ENCODE measurements at places on chromosomes 5 and 9.

DNA sequence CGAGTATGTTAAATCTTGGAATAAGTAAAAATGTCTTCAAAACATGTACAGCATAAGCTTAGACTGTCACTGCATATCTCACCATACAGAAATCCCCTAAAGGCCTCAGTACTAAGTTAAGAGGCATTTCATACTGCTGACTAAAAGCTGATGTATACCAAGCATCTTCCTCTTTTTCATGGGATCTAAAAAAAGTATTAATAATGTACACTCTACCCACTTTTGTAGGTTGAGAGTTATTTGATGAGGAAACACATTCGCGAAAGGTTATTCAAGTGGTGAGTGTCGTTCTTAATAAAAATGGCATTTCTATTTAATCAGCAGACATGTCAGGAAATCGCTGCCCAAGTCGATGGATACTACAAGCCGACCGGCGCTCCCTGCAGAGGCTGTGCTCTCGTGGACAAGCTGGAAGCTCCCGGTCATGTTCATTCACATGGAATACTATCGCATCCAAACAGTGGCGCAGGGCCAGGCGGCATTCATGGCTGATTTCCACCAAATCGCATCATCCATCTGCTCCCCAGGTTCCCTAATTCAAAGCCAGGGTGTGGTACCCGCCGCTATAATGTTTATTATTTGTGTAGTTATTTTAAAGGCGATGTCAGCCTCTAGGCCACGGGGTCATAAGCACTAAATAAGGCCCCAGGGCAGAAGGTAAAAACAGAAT lies 724 bp downstream of the SGTB start:
- DNase-seq: peak; percentile 86

DNA sequence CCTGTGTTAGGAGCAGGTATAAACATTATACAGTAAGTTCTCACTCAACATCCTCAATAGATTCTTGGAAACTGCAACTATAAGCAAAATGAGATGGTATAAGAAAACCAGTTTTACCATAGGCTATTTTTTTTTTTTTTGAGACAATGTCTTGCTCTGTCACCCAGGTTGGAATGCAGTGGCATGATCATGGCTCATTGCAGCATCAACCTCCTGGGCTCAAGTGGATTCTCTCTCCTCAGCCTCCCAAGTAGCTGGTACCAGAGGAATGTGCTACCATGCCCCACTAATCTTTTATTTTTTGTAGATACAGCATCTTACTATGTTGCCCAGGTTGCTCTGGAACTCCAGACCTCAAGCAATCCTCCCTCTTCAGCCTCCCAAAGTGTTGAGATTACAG lies 50.1 kb upstream of the ADRB2 start:
- DNase-seq: no peak

DNA sequence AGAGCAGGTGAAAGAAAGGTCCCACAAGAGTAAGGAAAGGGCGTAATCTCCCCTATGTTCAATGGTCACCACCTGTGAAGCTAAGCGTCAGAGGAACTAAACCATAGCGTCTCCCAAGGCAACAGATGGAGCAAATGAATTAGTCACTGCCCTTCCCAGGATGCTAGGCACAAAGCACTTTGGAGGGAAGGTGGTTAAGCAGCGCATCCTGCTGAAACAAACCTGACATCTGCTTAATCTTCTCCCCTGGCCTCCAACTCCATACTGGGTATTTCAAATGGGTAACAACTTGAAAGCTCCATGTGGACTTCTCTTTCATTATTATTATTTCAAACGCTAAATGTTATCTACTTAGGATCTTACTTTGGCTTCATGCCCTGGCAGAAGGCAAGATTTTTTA lies 227.3 kb downstream of the MLLT3 start:
- no peak for DNase-seq

GRCh38 chr9:96660692-96661248 lies 5.7 kb upstream of the PRXL2C start:
- no peak for DNase-seq

DNA sequence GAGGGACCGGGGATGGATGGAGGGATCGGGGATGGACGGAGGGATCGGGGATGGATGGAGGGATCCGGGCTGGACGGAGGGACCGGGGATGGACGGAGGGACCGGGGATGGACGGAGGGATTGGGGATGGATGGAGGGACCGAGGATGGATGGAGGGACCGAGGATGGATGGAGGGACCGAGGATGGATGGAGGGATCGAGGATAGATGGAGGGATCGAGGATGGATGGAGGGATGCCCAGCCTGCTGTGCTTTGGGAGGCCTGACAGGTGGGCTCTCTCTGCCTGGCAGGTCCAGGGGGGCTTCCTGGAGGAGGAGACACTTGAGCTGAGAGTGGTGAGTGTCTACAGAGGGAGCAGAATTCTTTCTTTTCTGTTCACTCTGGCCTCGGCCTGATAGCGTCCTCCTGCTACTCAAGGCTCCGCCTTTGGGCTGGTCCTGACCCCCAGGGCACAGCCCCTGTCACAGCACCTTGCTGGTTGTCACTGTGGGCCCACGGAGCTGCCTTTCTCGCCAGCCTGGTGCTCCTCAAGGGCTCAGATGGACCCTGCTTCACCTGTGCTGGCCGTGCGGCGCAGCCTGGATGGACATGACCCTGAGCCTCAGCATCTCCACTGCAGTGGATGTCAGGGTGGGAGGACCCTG lies 42.2 kb upstream of the RNF130 start:
- DNase-seq: no peak

- DNase-seq: no peak
Observed at GRCh38 chr5:126514131-126514557, 80.9 kb downstream of the ALDH7A1 start.

DNA sequence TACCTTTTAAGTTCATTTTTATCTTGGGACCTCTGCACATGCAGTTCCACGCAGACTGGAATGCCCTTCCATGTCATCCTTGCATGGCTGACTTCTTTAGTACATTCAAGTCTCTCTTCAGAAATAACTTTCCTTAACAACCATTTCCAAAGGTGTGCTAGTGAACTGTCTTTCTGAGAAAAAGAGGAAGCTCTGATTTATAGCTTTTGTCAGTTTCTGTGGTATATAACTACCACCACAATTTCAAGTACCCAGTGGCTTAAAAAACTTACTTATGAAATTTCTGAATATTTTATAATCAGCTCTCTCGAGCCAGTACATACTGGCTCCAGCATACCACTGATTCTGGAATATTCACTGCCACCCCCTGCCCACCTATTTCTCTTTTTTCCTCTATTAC lies 1613.8 kb downstream of the MAT2B start:
- DNase-seq: no peak

DNA sequence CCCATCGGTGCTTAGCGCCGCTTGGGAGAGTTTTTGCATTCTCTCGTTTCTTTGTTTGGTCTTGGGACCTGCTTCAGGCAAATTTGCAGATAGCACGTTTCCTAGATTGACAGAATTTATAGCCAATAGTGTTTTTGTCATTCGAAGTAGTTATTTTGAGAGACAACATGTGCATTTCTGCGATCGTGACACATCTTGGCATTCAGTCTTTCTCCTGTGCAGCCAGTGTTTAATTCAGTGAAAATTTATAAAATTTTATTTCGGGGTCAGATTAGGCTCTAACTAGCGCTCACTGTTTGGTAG lies 830 bp downstream of the PRRC1 start:
- DNase-seq: no peak

DNA sequence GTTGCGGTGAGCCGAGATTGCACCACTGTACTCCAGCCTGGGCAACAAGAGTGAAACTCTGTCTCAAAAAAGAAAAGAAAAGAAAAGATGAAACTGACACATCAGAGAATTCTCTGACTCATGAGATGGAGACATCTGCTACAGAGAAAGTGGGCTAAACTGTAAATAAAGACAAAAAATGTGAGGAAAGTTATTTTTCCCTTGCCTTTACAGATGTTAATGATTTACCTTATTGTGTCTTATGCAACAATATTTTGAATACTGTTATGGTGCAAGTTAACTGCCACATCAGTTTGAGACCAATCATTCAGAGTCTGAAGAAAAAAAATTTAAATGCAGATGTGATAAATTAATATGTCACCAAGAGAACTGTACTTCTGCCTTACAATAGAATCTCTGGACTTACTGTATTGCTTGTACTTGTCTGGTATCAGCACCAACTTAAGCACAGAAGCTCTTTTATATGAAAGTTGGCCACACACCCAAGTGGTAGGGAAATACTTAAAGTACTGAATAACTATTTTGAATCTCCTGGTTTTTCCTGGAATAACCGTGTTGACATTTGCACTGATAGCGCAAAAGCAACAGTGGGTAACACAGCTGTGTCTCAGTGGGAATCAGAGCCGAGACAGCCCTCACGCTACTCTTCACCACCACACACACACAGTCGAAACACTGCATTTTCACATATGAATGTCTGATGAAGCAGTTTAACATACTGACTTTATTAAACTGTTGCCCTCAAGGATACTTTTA lies 169.9 kb downstream of the FANCC start:
- no peak for DNase-seq

GRCh38 chr5:67045816-67046740 lies 150.5 kb downstream of the CD180 start:
- DNase-seq: no peak

DNA sequence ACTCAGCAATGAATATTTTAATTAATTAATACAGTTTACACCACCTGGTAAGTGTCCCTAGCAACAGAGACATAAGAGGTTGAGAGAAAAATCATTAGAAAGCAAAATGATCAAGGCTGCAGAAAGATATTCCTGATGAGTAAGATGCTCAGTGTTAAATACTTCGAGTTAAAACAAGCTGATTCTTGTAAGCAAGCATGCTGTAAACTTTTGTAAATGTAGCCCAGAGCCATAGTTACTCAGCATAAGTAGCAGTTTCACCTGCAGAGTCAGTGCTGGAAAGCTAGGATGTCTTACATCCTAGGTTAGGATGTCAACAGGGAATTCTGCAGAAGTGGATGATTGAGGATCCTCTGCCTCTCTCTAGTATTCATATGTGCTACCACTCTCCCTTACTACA lies 4.2 kb downstream of the PRKACG start:
- DNase-seq: no peak

GRCh38 chr9:74824654-74825053 lies 63.1 kb downstream of the TRPM6 start:
- peak; percentile 51 for DNase-seq

- no peak for DNase-seq
Observed at GRCh38 chr9:16371306-16371705, 499.2 kb downstream of the BNC2 start.

DNA sequence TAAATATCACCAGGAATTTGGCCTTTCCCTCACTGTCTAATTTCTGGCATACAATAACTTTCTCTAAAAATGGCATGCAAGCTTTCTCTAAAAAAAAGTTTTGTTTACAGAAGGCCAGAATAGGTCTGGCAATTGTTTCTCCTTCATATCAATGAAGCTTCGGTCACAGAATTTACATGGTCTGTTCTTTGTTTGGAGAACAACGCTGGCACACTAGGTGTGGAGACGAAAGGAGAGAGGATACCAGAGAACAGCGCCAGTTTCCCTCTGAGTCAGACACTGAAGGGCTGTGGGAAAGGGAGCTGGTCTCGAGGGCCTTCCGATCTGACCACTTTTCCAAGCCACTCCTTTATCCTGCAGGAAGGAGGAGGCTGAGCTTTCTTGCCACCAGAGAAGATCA lies 60.1 kb upstream of the ITGA1 start:
- DNase-seq: peak; percentile 35

GRCh38 chr9:108727580-108728111 lies 128.1 kb downstream of the ACTL7B start:
- peak; percentile 69 for DNase-seq

DNA sequence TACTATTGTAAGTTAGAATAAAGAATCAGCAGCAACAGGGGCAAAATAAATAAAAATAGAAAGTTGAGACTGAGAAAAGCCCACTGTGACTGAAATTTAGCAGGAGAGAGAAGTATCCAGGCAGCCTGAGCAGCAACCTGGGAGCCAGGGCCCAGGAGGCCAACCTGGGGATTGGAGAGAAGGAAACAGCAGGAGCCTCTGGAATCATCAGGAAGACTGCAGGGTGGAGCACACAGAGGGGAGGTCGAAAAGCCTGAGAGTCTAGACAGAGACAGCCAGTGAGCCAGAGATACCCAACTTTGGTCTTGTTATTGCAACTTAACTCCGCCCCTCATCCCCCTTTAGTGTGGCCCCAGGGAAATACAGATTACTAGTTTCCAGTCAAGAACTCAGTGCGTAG lies 98.6 kb downstream of the SLC1A3 start:
- no peak for DNase-seq
